Kidney epithelial cell (primary cell): ENCODE measurements at places on chromosomes 12 and 14. TPM values are rescaled to one million over a fixed set of nuclear protein-coding genes. Genes with fewer than 3 reads are reported as not detected.

The SNRPF gene
- total RNA-seq = 11.8 and 13.6 TPM in 2 replicates

The ENDOU gene
- not detected in 2 replicates for total RNA-seq

The OTUB2 gene
- 6.4 and 8.3 TPM in 2 replicates for total RNA-seq

The FBLN5 gene
- total RNA-seq = 4.8 and 6.0 TPM in 2 replicates

The ABCD4 gene
- total RNA-seq = 61.1 and 63.7 TPM in 2 replicates

The FAR2 gene
- total RNA-seq = 9.0 and 10.7 TPM in 2 replicates

The CABP1 gene
- not detected in 2 replicates for total RNA-seq

The OR6C1 gene
- total RNA-seq = not detected in 2 replicates

The FBXO33 gene
- total RNA-seq = 13.7 and 17.7 TPM in 2 replicates

The GPR137C gene
- total RNA-seq = 0.46 and 1.3 TPM in 2 replicates
